ENCODE measurements at places on chromosomes 7 and 10.

DNA sequence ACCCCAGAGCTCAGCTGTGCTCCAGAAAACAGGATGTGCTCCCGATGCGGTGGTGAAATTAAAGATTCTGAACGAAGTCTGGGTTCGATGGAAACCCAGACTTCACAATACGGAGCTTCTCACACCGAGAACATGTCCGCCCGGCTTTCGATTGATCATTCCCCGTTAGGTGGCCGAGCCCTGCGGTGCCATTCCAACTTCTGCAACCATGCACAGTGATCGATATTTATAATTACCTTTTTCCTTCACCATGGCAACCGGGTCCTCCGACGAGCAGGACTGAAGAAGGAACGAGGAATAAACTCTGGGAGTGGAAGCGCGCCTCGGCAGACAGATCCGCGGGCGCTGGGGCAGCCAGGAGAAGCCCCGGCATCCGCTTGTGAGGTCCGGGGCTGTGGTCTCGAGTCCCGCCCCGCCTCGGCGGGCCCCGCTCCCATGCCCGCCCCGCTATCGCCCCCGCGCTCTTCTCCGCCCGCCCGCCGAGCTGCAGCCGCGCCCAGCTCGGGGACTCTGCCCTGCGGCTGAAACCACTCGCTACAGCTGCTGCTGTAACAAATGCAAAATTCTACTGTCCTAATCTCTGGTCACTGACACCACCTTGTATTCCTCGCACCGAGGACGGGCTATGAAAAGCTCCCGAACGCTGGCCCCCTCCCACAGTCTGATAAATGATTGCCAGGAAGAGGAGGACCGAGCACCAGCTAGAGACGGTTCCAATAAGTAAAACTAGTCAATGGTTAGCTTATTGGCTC, 26.2 kb downstream of the ABLIM1 start:
- no peak for DNase-seq

DNA sequence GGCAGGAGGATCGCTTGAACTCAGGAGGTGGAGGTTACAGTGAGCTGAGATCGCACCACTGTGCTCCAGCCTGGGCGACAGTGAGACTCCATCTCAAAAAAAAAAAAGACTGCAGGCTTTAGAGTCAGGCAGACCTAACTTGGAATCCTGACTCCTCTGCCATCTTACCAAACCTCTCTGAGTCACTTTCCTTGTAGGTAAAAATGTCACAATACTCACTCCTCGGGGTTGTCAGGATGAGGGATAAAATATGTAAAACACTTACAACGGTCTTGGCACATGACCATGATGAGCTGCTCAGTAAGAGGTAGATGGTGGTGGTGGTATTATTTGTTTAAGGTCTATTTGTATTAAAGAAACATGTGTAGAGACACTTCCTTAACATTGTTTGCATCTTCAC, 154.1 kb upstream of the PDE1C start:
- no peak for DNase-seq

- no peak for DNase-seq
These were observed 16.1 kb downstream of the BUD23 start for GRCh38 chr7:73699370-73700068.

- DNase-seq, result no peak
These were observed 307.6 kb downstream of the FRMD4A start for GRCh38 chr10:14022954-14023672.

- no peak for DNase-seq
These were observed 178.4 kb upstream of the TARP start for GRCh38 chr7:38451840-38452239.

GRCh38 chr10:85645053-85645452, 721.5 kb downstream of the GRID1 start:
- no peak for DNase-seq

- DNase-seq, result no peak
These were observed 38.4 kb downstream of the CARD11 start for GRCh38 chr7:3005257-3005656.

DNA sequence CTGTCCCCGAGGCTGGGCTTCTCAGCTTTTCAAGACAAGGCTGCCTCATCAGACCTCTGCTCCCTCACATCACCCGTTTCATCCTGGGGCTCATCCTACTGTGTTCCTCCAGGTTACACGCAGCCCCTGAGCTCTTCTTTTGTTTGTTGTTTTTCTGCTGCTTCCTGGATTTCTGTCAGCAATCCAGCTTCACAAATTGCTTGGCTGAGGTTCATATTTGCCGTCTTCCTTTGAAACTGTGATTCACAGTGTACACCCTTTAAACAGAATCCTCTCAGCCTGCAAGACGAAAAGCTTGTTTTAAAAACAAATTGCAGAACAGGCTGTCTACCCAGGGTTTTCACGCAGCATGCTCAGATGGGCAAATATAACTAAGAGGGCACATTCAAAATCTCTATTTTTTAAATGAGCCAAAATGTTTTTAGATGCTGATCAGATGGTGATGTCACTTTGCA, 39.1 kb upstream of the PARD3 start:
- no peak for DNase-seq

All from effector memory CD4-positive, alpha-beta T cell (primary cell).